OCI-LY7 (cell line): ENCODE measurements at places on chromosomes 2 and 18.

GRCh38 chr2:24850944-24851343 lies 57.7 kb downstream of the CENPO start:
- no peak for DNase-seq

- no peak for DNase-seq
Measured at GRCh38 chr2:120435671-120436459, 89.9 kb downstream of the INHBB start.

DNA sequence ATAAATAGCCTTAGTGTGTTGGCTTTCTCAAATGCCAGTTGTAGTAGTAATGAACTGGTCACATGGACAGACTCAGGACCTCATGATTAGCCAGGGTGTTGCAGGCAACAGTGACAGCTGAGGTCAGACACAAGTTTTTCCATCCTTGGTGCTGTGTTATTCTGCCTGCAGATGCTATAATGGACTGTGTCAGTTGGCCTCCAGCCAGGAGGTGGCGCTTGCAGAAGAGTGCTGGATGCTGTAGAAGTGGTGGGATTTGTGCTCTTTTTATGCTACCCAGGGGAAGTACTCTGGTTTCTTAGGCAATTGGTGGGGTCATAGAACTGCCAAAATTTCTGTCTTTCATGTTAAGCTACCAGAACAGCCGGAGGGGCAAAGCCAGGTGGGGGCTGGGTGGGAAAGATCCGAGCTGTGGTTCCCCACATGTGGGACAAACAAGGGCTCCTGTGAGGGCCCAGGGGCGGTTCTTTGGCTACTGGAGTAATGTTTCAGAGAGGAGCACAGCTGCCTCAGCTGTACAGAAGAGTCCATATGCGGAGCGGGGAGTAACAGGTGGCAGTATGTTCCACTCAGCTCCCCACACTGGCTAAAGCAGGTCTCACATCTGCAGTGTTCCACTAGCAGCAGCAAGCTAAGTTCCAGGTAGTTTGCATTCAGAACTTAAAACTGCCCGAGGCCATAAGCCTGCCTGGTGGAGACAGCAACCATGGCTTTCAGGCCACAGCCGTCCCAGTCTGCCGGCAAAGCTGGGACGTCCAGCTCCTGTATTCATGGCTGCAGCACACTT lies 104.4 kb downstream of the GULP1 start:
- DNase-seq, result no peak

DNA sequence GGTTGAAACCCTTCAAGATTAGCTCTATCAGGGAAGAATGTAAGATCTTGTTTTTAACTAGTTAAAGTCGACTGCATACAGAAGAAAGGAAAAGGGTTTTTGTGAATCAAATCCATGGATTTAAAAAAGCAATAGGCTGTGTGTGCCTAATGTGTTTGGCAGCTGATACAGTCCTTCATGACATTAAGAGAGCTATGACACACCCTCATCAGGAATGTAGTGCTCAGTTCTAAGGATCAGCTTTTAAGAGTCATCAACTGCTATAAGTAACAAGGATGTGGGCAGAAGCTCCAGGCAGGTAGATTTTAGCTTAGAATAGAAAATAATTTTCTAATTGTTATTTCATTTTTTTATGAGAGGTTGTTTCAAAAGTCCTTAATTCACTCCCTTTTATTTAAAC lies 52.9 kb downstream of the PPP1R1C start:
- DNase-seq, result no peak

DNA sequence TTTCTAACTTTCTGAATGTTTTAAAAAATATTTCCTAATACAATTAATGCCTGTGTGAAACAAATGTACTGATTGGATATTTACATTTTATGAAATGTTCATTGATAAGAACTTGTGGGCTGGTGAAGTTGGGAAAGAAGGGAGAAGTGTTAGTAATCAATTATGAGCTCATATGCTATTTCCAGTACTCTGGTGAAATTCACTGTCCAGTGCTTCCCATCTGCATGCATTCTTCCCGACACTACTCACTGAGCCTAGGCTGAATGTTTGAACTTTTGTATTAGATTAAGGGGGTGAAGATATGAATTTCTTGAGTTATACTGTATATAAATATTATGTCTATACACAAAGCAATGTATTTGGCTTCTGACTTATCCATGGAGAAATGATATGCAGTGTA lies 36.0 kb downstream of the SKA1 start:
- DNase-seq, result no peak

DNA sequence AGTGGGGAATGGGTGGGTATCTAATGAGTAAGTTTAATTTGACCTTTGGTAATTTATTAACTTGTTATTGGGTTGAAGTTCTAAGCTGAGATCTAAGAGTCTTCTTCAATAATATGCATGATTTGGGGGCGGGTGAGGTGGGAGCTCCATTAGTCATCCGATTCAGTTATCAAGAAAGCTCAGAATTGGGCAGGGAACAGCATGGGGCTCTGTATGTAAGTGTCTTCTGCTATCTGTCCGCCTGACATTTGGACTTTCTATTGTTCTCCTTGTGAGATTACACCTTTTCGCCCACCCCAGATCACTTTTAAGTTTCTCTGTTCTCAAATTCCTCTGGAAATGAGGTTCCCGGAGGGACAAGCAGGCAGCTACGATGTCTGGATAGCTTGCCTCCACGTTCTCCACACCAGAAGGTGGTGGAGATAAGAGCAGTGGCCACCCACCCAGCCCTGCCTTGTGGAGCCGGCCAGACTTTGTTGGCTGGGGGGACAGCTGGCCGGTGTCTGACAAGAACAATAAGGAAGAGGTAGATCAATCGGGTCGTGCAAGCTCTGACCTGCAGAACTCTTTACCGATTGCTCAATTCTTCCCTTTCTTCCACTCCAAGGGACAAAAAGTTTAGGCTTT lies 75.5 kb upstream of the GATA6 start:
- no peak for DNase-seq

- no peak for DNase-seq
Measured at GRCh38 chr2:123913143-123913735, 111.8 kb upstream of the CNTNAP5 start.
